ENCODE measurements at places on chromosomes 3 and 15.

GRCh38 chr3:64349551-64349950, 124.3 kb upstream of the PRICKLE2 start:
- no peak for DNase-seq
- H3K36me3 ChIP-seq: no peaks in the 10 kb centered on the region
- H3K27ac ChIP-seq: no peak overlapping the region
- H3K27me3 ChIP-seq: no peaks in the 10 kb centered on the region
- H3K4me1 ChIP-seq: peaks cover 46% of the 10 kb centered on the region
- no peak overlapping the region for H3K4me3 ChIP-seq

DNA sequence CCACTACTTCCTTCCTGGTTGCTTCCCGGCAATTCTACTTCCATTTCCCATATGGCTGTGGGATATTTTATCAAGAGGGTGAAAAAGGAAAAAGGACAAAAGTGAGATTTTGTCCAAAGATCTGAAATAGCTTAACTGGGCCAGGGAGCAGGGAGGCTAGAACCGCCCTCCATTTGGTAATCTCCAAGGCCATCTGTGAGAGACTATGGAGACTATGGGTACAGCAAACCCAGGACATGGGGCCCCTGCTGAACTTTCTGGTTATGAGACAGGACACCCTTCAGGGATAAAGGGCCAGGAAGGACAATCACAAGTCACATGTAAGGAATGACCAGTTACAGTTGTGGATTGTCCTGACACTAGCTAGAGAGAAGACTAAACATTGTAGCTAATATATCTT, 24.3 kb downstream of the ZSCAN2 start:
- H3K4me1 ChIP-seq: no peaks in the 10 kb centered on the region
- H3K36me3 ChIP-seq: peaks cover 27% of the 10 kb centered on the region
- no peak overlapping the region for H3K4me3 ChIP-seq

DNA sequence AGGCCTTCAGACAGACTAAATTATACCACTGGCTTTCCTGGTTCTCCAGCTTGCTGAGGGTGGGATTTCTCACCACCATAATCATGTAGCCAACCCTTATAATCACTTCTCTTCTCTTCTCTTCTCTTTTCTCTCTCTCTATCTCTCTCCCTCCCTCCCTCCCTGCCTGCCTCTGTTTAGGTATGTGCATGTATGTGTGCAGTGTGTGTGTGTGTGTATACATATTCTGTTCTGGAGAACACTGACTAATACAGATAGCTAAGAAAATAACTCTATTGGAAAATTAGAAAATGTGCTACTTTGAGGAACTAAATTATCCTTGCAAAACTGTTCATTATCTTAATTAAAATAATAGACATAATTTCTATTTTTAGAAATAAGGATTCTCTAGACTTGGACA, 118.6 kb upstream of the GADL1 start:
- no peak overlapping the region for H3K27ac ChIP-seq
- DNase-seq: no peak

DNA sequence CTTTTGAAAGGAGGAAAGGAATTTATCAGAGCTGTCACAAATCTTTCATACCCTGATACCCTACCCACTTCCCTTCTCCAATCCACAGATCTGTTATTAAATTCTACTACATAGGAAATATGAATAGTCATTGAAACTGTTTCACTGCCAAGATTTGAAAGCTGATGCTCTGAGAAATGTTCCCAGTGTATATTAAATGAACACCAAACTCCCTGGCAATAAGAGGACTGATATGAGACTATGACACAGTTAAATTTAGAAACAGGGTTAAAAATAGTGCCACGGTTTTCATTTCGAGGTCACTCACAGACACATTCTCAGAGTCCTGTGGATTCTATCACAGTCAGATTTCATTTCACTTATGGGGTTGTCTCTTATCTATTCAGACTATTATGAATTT, 27.2 kb upstream of the GBE1 start:
- H3K4me1 ChIP-seq: no peaks in the 10 kb centered on the region
- no peaks in the 10 kb centered on the region for H3K36me3 ChIP-seq

- H3K4me3 ChIP-seq: no peak overlapping the region
- H3K27ac ChIP-seq: no peak overlapping the region
- DNase-seq: no peak
- peaks cover 14% of the 10 kb centered on the region for H3K36me3 ChIP-seq
- H3K4me1 ChIP-seq: peaks cover 7% of the 10 kb centered on the region
These were observed 54.9 kb downstream of the DCUN1D1 start for GRCh38 chr3:182925330-182925943.

DNA sequence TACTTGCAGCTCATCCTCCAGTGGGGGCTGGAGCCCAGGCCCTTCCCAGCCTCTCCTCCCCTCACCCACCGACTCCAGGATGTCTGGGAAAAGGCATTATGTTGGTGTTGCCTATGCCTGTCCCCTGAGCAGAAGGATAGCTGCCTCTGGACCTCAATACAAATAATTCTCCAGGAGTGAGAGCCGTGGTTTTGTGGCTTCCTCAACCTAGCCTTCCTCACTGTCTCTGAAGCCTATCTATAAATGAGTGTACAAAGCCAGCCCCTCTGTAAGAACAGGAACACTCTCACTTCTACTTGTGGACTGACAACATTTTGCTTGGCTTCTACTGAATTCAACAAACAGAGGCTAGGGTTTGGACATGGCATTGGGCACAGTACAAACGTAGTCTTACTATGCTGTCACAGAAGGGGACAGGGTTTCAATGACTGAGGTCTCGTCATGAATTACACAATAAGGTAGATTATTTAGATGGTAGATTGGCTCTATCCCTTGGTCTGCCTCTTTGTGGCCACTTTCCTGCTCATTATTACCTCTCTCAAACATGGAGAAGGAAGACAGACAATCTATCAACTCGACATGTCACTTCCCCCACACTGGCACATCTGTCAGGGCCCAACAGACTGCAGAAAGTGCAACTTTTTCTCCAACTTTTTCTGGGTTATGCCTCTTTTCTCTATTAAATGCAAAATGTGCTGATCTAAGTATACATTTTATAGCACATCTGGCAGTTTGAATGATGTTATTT, 82.8 kb upstream of the MEX3B start:
- H3K27me3 ChIP-seq: no peaks in the 10 kb centered on the region
- H3K36me3 ChIP-seq: peaks cover 27% of the 10 kb centered on the region
- DNase-seq: no peak
- no peak overlapping the region for H3K4me3 ChIP-seq
- H3K27ac ChIP-seq: no peak overlapping the region

DNA sequence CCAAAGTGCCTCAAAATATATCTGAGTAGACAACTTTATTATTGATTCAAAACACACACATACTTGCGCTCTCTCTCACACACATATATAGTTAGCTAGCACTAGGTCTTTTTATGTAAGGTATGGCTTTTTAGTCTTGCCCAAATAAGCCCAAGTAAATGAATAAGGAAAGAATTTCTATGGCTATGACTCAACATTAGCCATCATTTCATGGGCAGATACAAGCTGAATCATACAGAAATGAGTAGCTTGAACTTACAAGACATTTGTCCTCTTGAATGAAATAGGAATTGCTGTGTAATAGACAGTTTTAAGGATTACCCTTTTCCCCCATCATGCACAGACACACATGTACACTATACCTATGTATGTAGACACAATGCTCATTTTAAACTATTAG, 4.9 kb downstream of the CADPS start:
- DNase-seq: no peak
- no peak overlapping the region for H3K4me3 ChIP-seq
- no peaks in the 10 kb centered on the region for H3K36me3 ChIP-seq
- H3K27me3 ChIP-seq: peaks cover 41% of the 10 kb centered on the region

GRCh38 chr3:48405971-48406370, 23.9 kb downstream of the PLXNB1 start:
- H3K4me3 ChIP-seq: no peak overlapping the region
- no peak overlapping the region for H3K27ac ChIP-seq
- DNase-seq: no peak
- H3K27me3 ChIP-seq: no peaks in the 10 kb centered on the region
- peaks cover 85% of the 10 kb centered on the region for H3K36me3 ChIP-seq

GRCh38 chr15:99719096-99719541, 14.1 kb downstream of the LYSMD4 start:
- H3K36me3 ChIP-seq: peaks cover 5% of the 10 kb centered on the region
- H3K27ac ChIP-seq: no peak overlapping the region
- H3K4me3 ChIP-seq: no peak overlapping the region
- H3K27me3 ChIP-seq: no peaks in the 10 kb centered on the region

DNA sequence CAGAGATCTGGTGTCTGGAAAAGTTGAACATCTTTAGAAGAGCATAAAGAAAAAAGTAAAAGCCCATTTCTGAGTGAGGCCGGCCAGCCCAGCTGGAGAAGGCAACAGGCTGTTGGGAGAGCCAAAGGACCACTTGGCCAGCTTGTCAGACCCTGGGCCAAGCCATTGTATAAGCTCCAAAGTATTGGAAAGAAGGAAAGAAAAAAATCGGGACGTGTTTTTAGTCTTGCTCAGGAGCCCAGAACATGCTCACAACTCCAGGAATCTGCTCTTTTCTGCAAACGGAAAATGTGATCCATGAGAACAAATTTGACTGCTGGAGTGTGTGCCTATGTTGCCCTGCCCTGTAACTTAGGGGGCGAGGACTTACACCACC, 10.4 kb upstream of the CLPX start:
- H3K27ac ChIP-seq: no peak overlapping the region
- H3K36me3 ChIP-seq: no peaks in the 10 kb centered on the region
- no peaks in the 10 kb centered on the region for H3K4me1 ChIP-seq
- no peak for DNase-seq

DNA sequence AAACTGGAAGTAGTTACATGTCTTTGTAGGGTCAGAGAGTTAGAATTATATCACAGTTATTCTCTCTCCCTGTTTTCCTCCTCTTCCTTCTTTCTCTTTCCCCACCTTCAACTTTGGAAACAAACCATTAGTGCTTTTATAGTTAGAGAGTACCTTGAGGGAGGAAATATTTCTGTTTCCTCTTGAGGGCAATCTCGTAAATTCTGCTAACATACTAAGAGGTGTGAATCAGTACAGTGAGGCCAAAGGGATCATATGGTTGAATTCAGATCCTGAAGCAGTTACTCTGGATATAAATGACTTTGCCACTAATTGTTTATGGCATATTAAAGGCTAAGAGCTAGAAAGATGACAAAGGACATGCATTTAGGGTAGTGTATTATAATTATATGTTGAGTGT, 60.3 kb upstream of the CCNL1 start:
- no peak overlapping the region for H3K27ac ChIP-seq
- H3K4me3 ChIP-seq: no peak overlapping the region
- no peaks in the 10 kb centered on the region for H3K36me3 ChIP-seq
- H3K27me3 ChIP-seq: no peaks in the 10 kb centered on the region

- no peaks in the 10 kb centered on the region for H3K4me1 ChIP-seq
- H3K4me3 ChIP-seq: no peak overlapping the region
- H3K27ac ChIP-seq: no peak overlapping the region
- no peaks in the 10 kb centered on the region for H3K36me3 ChIP-seq
- H3K27me3 ChIP-seq: no peaks in the 10 kb centered on the region
These were observed 45.9 kb upstream of the PGPEP1L start for GRCh38 chr15:99053380-99054024.

- DNase-seq: no peak
- H3K27me3 ChIP-seq: no peaks in the 10 kb centered on the region
- no peaks in the 10 kb centered on the region for H3K4me1 ChIP-seq
These were observed 43.6 kb downstream of the SEMA5B start for GRCh38 chr3:122984007-122984406.

- H3K27me3 ChIP-seq: no peaks in the 10 kb centered on the region
- H3K36me3 ChIP-seq: no peaks in the 10 kb centered on the region
- H3K4me1 ChIP-seq: no peaks in the 10 kb centered on the region
- DNase-seq: no peak
- no peak overlapping the region for H3K27ac ChIP-seq
- H3K4me3 ChIP-seq: no peak overlapping the region
These were observed 68.5 kb downstream of the TMCO5A start for GRCh38 chr15:38002883-38003477.

GRCh38 chr15:78280319-78281072, 16.1 kb downstream of the DNAJA4 start:
- no peak overlapping the region for H3K27ac ChIP-seq
- H3K4me3 ChIP-seq: no peak overlapping the region
- H3K36me3 ChIP-seq: peaks cover 45% of the 10 kb centered on the region
- no peaks in the 10 kb centered on the region for H3K27me3 ChIP-seq

GRCh38 chr15:100781061-100781960, 98.3 kb upstream of the ALDH1A3 start:
- H3K27me3 ChIP-seq: no peaks in the 10 kb centered on the region
- H3K36me3 ChIP-seq: no peaks in the 10 kb centered on the region
- H3K4me3 ChIP-seq: no peak overlapping the region

GRCh38 chr15:95205077-95205476, 973.7 kb downstream of the MCTP2 start:
- H3K27me3 ChIP-seq: no peaks in the 10 kb centered on the region
- no peak overlapping the region for H3K27ac ChIP-seq
- DNase-seq: no peak

DNA sequence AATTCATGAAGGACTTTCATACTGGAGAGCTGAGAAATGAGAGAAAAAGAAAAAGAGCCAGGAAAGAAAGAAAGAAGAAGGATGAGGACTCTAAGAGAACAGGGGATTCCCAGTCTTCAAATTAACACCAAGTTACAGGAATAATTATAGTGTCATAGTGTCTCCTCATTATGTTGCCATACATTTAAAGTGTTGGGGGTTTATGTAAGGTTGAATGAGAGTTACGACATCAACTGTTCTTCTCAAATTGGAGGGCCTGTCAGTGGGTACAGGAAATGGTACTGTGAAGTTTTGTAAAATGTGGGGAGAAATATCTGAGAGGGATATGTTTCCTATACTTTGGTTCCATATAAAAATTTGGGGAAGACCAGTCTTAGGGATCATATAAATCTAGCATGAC, 12.3 kb upstream of the CD200 start:
- no peaks in the 10 kb centered on the region for H3K36me3 ChIP-seq
- H3K27me3 ChIP-seq: no peaks in the 10 kb centered on the region
- peaks cover 23% of the 10 kb centered on the region for H3K4me1 ChIP-seq
- H3K27ac ChIP-seq: no peak overlapping the region
- no peak for DNase-seq

DNA sequence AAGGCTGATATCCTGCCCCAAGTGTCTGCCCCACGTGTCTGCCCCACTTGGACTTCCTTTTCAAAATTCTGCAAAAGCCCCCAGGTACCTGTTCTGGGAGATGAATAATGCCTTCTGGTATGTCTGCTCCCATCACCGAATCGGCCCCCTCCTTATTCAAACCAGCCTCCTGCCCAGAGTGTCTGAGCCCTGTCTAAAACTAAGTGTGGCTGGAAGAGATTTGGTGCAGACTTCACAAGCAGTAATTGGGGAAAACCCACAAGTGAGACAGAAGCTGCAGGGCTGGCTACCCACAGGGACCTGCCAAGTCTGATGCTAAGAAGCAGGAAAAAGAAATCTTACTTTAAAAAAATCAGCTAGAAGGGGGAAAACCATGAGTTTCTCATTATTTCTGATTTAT, 85.1 kb downstream of the DUT start:
- H3K36me3 ChIP-seq: 0 out of 2 replicates have a peak, but pooled peaks cover 3% of the 10 kb centered on the region
- no peak overlapping the region for H3K4me3 ChIP-seq
- H3K4me1 ChIP-seq: peaks cover 12% of the 10 kb centered on the region
- H3K27ac ChIP-seq: no peak overlapping the region
- no peaks in the 10 kb centered on the region for H3K27me3 ChIP-seq

GRCh38 chr15:31024979-31025378, 33.6 kb upstream of the MTMR10 start:
- DNase-seq: no peak
- peak overlapping the region; percentile 86 for H3K27ac ChIP-seq
- peaks cover 27% of the 10 kb centered on the region for H3K4me1 ChIP-seq
- H3K36me3 ChIP-seq: no peaks in the 10 kb centered on the region
- no peaks in the 10 kb centered on the region for H3K27me3 ChIP-seq

GRCh38 chr3:41881233-41881821, 80.6 kb downstream of the ULK4 start:
- no peaks in the 10 kb centered on the region for H3K27me3 ChIP-seq
- no peaks in the 10 kb centered on the region for H3K36me3 ChIP-seq
- no peak overlapping the region for H3K27ac ChIP-seq
- H3K4me3 ChIP-seq: no peak overlapping the region

All from RWPE2 (cell line).